ENCODE measurements at places on chromosomes 2 and 18. TPM values are rescaled to one million over a fixed set of nuclear protein-coding genes. Genes with fewer than 3 reads are reported as not detected.
A peak's percentile ranks its signal among the peaks of the same experiment; 100 is the strongest.

Gene POTEJ
- polyA plus RNA-seq, result not detected

DNA sequence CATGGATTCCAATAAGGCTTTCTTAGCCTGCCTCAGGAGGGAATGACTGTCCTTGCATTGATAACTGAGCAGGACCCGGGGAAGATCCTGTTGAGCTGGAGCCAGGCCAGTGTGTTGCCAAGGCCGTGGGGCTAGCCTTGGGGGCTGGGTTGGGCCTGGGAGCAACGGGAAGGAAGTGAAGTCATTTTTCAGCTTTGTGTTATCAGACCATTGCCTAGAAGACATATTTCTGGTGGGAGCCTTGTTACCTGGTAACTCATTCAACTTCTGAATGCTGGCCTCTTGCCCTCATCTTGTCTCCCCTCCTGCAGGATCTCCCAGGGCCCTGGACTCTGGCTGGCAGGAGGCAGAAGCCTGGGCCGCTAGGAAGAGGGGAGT is 92.7 kb upstream of the MGAT5 start:
- DNase-seq, result no peak

Gene SPEG
- 9.8 TPM for polyA plus RNA-seq

Gene FBXO41
- polyA plus RNA-seq, result 1.4 TPM

DNA sequence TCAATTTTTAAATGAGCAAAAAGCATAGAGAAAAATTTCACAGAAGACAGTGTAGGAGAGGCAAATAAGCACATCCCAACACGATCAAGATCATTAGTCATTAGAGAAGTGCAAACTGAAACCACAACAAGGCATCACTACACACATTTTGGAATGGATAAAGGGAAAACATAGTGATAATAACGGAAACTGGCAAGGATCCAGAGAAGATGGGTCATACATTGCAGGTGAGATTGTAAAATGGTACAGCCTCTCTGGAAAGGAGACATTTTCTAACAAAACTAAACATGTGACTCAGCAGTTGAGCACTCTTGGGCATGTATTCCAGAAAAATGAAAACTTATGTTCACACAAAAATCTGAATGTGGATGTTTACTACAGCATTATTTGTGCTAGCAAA is 98.3 kb upstream of the TMEM17 start:
- DNase-seq, result no peak

GRCh38 chr18:34364699-34365098 is 140.0 kb upstream of the NOL4 start:
- no peak for DNase-seq

- DNase-seq, result no peak
Observed at GRCh38 chr2:95299961-95300360, 2.8 kb downstream of the KCNIP3 start.

DNA sequence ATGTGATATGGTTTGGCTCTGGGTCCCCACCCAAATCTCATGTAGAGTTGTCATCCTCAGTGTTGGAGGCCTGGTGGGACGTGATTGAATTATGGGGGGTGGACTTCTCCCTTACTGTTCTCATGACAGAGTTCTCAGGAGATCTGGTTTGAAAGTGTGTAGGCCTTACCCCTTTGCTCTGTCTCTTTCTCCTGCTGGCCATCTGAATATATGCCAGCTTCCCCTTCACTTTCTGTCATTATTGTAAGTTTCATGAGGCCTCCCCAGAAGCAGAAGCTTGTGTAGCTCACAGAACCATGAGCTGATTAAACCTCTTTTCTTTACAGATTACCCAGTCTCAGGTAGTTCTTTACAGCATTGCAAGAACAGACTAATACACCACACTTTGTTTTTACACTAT is 222.3 kb downstream of the DOK6 start:
- DNase-seq, result no peak

Gene ATOH8
- 11.3 TPM for polyA plus RNA-seq

DNA sequence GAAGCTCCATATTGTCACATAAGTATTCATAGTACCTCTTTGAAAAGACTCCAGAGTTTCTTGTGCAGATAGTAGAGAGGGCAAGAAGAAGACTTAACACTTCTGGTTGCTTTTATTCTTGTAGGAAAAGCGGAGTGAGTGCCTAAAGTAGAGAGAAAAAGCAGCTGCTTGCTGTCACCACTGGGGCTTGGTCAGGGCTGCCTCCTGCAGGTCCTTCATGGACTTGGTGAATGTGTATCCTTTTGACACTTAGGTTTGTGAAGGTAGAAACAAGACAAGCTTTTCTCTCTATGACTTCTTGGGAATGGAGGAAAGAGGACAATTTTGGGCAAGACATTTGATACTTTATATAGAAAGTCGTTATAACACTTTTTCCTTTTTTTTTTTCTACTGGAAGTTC is 312.8 kb upstream of the FANCL start:
- DNase-seq, result no peak

Gene PAX8
- 1.1 TPM for polyA plus RNA-seq

DNA sequence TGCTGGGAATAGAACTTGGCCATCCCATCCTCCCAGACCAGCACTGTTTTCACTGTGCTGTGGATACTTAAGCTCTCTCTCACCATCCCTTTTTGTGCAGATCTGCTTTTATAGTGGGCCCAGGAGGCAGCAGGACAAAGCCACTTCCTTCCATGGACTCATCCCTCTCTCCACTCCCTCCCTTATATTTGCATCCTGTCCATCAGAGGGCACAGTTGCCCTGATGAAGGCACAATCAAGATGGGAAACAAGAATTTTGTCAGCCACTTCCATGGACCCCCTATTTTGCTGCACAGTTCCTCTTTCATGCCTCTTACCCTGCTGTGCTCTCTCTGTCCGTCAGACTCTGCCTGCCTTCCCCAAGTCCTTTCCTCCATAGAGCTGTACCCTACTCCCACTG is 338.7 kb downstream of the HRH4 start:
- no peak for DNase-seq

Gene CYP27A1
- polyA plus RNA-seq, result 10.4 TPM

DNA sequence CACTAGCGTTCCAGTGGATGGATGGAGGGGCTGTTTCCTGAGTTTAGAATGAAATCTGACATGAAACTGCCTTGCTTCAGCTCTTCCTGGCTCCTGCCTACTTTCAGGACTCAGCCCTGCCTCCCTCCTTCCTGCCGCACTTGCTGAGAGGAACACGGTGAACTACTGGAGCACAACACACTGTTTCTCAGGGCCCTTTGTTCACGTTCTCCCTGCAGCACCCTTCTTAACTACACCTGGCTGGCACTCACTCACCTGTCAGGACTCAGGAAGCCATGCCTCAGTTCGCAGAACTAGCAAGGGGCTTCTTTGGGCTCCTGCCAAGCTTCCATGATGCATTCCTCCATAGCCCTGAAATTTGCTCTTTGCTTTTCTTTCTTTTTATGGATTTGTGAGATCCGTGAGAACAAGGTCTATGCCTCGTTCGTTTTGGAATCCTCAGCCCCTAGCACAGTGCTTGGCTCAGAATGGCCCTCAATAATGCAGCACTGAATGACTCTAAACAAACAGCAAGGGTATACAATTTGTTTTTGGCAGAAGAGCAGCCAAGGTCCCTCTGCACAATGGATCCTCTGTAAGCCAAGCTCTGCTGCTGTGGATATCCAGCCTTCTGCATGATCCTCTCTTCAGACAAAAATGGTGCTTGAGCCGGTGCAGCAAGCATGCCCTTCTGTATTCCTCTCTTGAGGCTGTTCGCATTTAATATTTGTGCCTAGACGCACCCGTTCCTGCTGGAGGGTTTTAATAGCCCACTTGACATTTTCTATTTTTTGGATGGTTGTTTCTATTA is 357.0 kb downstream of the TSN start:
- DNase-seq, result no peak

Gene C1QL2
- not detected for polyA plus RNA-seq

DNA sequence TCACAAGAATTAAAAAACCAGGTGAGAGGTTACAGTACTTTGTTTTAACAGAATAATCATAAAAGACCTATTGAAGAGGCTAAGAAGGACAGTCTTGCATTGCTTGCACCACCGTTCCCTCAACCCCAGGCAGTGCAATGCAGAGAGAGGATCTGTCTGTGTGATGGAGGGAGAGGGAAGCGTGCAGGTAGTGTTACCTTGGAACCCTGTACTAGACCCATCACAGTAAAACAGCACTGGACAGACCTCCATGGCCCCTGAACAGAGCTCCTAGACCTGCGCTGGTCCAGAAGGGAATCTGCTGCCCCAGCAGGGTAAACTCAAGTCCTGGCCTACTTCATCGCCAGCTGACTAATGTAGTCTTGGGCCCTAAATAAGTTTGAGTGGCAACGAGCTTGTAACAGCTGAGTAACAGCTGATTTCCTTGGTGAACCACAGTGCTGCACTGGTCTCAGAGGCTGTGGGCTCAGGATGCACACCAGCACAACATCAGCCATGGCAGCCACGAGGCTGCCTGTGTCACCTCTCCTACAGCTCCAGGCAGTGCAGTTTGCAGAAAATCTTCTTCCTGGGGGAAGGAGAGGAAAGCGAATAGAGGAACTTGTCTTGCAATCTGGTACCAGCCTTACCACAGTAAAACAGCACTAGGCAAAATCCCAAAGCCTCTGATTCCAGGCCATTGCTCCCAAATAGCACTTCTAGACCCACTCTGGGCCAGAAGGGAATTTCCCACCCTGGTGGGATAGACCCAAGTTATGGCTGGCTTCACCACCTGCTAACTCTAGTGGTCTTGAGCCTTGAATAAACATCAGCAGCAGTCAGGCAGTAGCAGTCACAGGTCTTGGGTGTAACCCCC is 417.2 kb downstream of the CDH7 start:
- DNase-seq, result no peak

- peak; percentile 16 for DNase-seq
Observed at GRCh38 chr2:235054475-235054874, 102.7 kb downstream of the SH3BP4 start.

GRCh38 chr2:233234264-233234663 is 17.2 kb upstream of the ATG16L1 start:
- no peak for DNase-seq

DNA sequence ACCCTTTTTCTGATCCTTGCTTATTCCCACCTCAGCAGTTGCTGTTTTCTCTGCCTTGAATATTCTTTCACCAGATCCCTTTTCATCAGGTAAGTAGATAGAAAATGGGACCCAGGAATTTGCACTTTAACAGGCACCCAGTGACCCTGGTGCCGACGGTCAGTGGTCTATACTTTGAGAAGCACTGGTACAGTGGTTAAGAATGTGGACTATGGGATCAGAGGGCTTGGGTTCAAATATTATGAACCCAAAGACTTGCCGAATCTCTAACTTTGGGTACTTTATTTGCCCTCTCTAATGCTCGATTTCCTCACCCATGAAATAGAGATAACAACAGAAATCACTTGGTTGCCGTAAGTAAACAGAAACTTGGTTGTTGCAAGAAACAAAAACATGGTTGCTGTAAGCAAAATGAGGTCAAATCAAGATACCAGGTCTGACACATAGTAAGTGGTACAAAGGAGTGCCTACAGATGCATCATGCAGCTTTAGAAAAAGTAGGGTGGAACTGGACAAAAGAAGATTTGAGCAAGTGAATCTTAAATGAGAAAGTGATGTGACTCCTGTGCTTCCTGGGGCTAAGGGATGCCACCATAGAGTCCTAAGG is 69.5 kb upstream of the GLS start:
- no peak for DNase-seq

Gene CCDC85A
- 0.19 TPM for polyA plus RNA-seq

Gene RMDN2
- 3.1 TPM for polyA plus RNA-seq

- peak; percentile 91 for DNase-seq
Observed at GRCh38 chr2:136117909-136118818, at the start of gene CXCR4. Gene CXCR4 (minus strand): TSS chr2:136118149. CDS start chr2:136118060, 89 bp downstream.

GRCh38 chr2:208363485-208363884 is 43.1 kb upstream of the PTH2R start:
- DNase-seq, result no peak

DNA sequence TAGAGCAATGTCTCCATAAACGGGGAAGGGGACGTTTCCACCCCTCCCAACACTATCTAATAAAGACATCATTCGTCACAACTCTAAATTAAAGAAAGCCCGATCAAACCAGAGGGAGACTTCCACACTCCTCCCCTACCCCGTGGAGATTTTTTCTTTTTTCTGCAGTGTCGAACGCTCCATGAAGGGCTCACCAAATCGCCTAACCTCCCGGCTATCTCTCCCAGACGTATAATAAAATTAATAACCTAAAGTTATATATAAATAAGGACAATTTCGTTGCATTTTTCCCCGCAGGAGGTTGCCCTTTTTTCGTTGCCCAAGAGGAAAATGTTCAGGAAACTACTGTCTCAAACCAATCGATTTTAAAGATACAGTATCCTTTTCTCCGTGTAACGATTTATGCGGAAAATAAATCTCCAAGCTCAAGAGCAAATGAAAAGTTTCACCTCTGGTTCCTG is 2.4 kb downstream of the EVX2 start:
- peak; percentile 22 for DNase-seq
